H9 (cell line): ENCODE measurements at places on chromosomes 3 and 15. TPM values are rescaled to one million over a fixed set of nuclear protein-coding genes. Genes with fewer than 3 reads are reported as not detected.

DNA sequence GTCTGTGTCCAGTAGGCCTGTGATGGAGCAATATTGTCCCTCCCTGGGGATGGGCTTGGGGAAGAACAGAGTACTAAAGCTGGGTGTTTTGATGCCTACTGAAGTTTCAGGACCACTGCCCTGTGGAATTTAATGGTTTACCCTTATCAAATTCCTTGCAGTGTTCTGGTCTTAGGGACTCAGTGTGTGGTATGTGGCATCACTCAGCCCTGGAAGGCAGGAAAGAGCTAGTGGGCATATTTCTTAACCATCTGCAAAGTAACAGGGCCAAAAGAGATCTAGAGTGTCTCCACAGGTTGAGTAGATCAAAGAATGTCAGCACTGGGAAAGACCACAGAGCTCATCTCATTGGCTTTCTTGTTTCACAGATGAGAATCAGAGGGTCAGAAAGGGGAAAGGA, 11.8 kb upstream of the SCN10A start:
- no peaks in the 10 kb centered on the region for H3K27me3 ChIP-seq
- no peak overlapping the region for H3K27ac ChIP-seq
- H3K36me3 ChIP-seq, result no peaks in the 10 kb centered on the region

DNA sequence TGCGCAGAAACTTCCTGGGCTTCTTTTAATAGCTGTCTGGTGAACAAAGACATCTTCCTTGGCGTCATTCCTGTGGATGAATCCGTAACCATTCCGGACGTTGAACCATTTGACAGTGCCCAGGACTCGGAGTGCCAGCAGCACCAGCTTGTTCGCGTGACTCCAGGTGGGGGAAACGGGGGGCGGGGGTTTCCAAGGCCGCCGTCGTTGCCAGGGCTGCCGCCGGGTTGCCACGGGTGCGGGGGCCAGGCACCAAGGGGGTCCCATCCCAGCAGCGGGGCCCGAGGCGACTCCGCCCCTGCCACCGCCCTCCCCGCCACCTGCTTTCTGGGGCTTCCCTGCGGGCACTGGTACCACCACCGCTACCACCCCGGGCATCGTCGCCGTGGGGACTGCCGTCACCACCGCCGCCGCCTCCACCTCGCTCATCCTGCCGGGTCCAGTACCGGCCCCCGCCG, 22.8 kb downstream of the RGMA start:
- peaks cover 23% of the 10 kb centered on the region for H3K4me1 ChIP-seq
- no peaks in the 10 kb centered on the region for H3K27me3 ChIP-seq
- no peak for DNase-seq
- H3K4me3 ChIP-seq, result no peak overlapping the region

DNA sequence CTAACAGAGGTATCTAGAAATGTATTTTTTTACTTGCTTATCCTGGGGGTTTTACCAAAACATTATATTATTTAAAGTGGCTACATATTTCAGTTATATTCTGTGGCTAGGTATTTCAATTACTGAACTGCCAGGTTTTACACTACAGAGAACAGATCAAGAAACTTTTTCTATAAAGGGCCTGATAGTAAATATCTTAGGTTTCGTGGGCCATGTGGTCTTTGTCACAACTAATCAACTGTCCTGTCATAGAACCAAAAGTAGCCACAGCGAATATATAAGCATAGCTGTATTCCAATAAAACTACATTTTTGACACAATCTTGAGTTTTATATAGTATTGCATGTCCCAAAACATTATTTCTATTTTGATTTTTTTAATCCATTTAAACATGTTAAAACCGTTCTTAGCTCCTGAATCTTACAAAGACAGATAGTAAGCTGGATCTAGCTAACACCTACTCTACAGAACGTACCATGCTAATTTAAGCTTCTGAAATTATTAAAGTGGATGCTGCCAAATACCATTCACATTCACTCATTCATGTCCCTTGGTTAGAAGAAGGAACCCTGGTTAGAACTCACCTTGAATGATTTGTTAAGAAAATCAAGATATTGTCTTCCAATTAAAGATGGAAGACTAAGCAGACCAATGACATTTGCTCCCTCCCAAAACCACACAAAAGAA, 118.2 kb upstream of the TGFBR2 start:
- no peak overlapping the region for H3K4me3 ChIP-seq
- no peak for DNase-seq
- H3K27ac ChIP-seq, result no peak overlapping the region

DNA sequence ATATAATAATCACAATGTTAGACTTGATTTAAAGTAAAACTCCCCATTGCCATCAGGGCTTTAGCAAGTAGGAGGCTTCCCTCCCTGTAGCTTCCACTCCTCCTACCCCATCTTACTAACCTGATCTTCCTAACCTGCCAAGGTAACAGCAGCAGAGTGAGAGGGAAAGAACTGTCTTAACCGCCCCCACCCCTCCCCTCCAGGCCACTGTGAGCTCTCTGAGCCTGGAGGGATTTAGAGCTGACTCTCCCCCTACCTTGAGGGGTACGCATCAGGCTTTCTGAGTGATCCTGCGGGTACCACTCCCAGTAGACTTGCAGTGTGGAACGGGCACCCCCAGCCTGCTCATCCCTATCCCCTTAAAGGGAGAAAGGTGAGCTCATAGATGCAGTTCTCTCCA, 11.4 kb upstream of the PRSS50 start:
- H3K4me1 ChIP-seq, result no peaks in the 10 kb centered on the region; the same call in none of the 2 replicates

ZNF660 gene
- total RNA-seq, result 16.4 and 18.7 TPM in 2 replicates

LNP1 gene
- 4.1 and 4.2 TPM in 2 replicates for total RNA-seq

- no peak overlapping the region for H3K4me3 ChIP-seq
- H3K27me3 ChIP-seq, result no peaks in the 10 kb centered on the region
- DNase-seq, result no peak
- H3K4me1 ChIP-seq, result no peaks in the 10 kb centered on the region
- H3K36me3 ChIP-seq, result no peaks in the 10 kb centered on the region
These were observed 428.8 kb upstream of the TPRG1 start for GRCh38 chr3:188742755-188743550.

THSD4 gene
- total RNA-seq, result 5.5 and 5.7 TPM in 2 replicates

DNA sequence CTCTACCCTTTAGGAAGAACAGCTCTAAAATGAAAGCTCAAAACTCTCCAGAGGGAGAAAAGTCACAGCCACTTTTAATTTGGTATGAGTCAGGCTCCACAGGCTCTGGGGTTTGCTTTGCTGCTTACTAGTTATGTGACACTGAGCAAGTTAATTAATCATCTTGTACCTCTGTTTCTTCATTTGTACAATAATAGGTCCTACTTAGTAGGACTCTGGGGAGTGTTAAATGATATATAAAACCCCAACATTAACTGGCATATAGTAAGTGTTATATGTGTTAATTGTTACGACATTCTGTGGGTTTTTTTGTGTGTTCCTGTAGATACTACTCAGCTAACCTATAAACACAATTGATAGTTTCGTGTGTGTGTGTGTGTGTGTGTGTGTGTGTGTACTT, 6.6 kb downstream of the ACKR2 start:
- no peak overlapping the region for H3K27ac ChIP-seq
- no peaks in the 10 kb centered on the region for H3K27me3 ChIP-seq
- no peaks in the 10 kb centered on the region; the same call in 1 of the 2 replicates for H3K4me1 ChIP-seq

DNA sequence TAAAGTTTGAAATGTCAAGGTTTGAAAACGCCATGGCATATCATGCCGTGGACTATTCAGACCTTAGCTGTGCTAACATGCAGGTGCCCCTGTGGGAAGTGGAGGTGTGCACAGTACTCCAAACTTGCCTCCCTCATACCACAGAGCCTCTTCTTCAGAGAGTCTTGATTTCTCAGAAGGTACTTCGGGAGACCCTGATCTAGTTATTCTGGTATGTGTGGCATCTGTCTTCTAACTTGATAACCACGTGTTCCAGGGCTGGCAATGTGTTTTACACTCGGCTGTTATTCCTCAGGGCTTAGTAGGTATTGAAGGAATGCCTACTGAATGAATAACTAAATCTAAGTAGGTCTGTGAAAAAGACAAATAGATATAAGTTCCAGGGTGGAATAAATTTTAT, 309.9 kb downstream of the CLSTN2 start:
- H3K4me3 ChIP-seq, result no peak overlapping the region
- H3K27ac ChIP-seq, result no peak overlapping the region
- no peaks in the 10 kb centered on the region for H3K36me3 ChIP-seq
- H3K27me3 ChIP-seq, result no peaks in the 10 kb centered on the region
- 0 out of 2 replicates have a peak, but pooled peaks cover 4% of the 10 kb centered on the region for H3K4me1 ChIP-seq
- DNase-seq, result no peak

GRCh38 chr3:52844290-52844975, 9.6 kb upstream of the MUSTN1 start:
- H3K36me3 ChIP-seq, result peaks cover 29% of the 10 kb centered on the region
- no peaks in the 10 kb centered on the region for H3K4me1 ChIP-seq
- no peak overlapping the region for H3K4me3 ChIP-seq
- H3K27ac ChIP-seq, result no peak overlapping the region
- no peaks in the 10 kb centered on the region for H3K27me3 ChIP-seq

GRCh38 chr3:44353355-44353924, 14.9 kb downstream of the TCAIM start:
- no peak for DNase-seq
- peaks cover 4% of the 10 kb centered on the region; the same call in 2 of the 3 replicates for H3K36me3 ChIP-seq
- H3K4me3 ChIP-seq, result no peak overlapping the region
- no peak overlapping the region for H3K27ac ChIP-seq

- no peak for DNase-seq
- peaks cover 2% of the 10 kb centered on the region; the same call in 1 of the 2 replicates for H3K4me1 ChIP-seq
- no peak overlapping the region for H3K4me3 ChIP-seq
- peaks cover 4% of the 10 kb centered on the region; the same call in 1 of the 3 replicates for H3K36me3 ChIP-seq
- H3K27ac ChIP-seq, result no peak overlapping the region
These were observed 44.2 kb upstream of the ZBTB38 start for GRCh38 chr3:141323936-141324704.

SCAMP5 gene
- total RNA-seq, result 45.8 and 47.8 TPM in 2 replicates

TOP2B gene
- total RNA-seq, result 170 and 181 TPM in 2 replicates

DNA sequence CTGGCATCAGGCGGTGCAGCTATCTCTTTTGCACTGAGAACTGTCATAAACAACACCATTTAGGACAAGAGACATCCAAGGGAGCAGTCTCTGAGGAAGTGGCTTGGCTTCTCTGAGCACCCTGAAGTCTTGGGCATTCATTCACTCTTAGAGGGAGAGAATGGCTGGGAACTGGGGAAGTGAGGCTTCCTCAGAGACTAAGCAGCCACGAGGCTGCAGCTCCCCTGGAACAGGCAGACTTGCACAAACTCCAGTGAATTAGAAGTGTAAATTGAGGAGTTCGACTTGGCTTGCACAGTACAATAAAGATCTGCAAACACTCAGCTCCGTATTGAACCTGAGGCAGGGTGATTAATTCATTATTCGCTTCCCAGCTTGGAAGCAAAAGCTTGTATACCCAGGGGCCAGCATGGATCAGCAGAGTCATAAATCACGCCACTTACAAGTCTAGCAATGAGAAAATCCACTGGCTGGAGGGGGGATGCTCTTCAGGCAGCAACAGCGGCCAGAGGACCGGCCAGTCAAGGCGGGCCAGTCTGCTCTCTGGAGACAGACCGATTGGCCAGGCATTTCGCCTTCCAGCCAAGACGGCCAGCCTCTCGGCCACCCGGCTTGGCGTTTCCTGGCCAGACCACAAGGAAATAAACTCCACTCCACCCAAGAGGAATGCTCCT, 118.8 kb upstream of the ADPGK start:
- no peak overlapping the region for H3K27ac ChIP-seq
- no peak for DNase-seq
- no peaks in the 10 kb centered on the region for H3K4me1 ChIP-seq
- H3K4me3 ChIP-seq, result no peak overlapping the region
- H3K36me3 ChIP-seq, result no peaks in the 10 kb centered on the region
- peaks cover 2% of the 10 kb centered on the region; the same call in 1 of the 2 replicates for H3K27me3 ChIP-seq

GRCh38 chr3:149532489-149533180, 58.1 kb downstream of the TM4SF4 start:
- H3K4me1 ChIP-seq, result peaks cover 2% of the 10 kb centered on the region; the same call in 1 of the 2 replicates
- H3K27ac ChIP-seq, result no peak overlapping the region
- no peak for DNase-seq
- no peaks in the 10 kb centered on the region for H3K36me3 ChIP-seq
- no peak overlapping the region for H3K4me3 ChIP-seq

SHC4 gene
- total RNA-seq, result 0.26 and 0.55 TPM in 2 replicates

DNA sequence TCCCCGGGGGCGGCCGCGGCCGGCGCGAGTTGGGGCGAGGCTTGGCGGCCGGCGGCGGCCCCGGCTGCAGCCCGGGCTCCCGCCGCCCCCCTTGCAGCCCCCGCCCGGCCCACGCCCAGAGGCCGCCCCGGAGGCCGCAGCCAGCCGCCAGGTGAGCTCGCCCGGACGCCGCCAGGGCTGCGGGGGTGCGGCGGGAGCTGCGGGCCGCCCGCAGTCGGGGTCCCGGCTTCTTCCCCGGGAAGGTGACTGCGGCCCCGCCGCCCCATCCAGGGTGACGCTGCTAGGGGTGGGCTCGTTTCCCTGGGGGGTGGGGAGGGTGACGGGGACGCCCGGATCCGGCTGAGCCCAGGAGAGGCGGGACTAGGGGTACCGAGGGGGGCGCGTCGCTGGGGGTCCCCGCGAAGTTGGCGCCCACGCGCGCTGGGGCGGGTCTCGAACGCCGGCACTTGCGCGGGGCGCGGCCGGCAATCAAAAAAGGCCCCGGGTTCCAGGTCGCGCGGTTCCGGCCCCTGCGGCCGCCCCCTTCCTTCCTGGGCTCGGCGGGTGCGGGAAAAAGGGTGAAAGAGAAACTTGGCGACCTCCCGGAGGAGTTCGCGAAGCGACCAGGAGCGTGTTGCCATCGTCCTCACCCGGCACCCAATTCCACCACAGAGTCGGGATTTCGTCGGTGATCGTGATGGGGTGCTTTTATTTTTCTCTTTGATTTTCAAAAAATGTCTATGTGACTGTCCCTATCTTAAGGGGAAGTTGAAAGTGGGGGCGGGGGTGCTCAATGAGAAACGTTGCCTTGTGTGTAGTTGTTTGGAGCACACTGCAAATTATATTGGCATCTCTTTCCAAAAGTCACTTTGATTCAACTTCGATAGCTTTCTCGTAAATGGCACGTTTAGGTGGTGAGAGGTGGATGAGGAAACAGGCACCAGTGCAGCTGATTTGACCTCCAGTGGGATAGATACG, 619 bp downstream of the ATXN7 start:
- no peaks in the 10 kb centered on the region for H3K4me1 ChIP-seq
- peaks cover 19% of the 10 kb centered on the region for H3K36me3 ChIP-seq
- peak overlapping the region; percentile 87 for H3K4me3 ChIP-seq
- no peak for DNase-seq
- H3K27me3 ChIP-seq, result no peaks in the 10 kb centered on the region
- no peak overlapping the region for H3K27ac ChIP-seq

STRIT1 gene
- total RNA-seq, result 0.26 TPM in 1 of 2 replicates, not detected in the other

- no peaks in the 10 kb centered on the region; the same call in 1 of the 2 replicates for H3K4me1 ChIP-seq
- H3K4me3 ChIP-seq, result no peak overlapping the region; the same call in 2 of the 3 replicates
- H3K27ac ChIP-seq, result no peak overlapping the region
- H3K36me3 ChIP-seq, result no peaks in the 10 kb centered on the region
These were observed 89.0 kb downstream of the BDH1 start for GRCh38 chr3:197466586-197467399.

GRCh38 chr15:56261854-56262509, 18.3 kb upstream of the RFX7 start:
- no peaks in the 10 kb centered on the region for H3K4me1 ChIP-seq
- no peaks in the 10 kb centered on the region for H3K27me3 ChIP-seq
- DNase-seq, result no peak
- H3K4me3 ChIP-seq, result no peak overlapping the region
- no peaks in the 10 kb centered on the region; the same call in 1 of the 2 replicates for H3K36me3 ChIP-seq

MAP1A gene
- total RNA-seq, result 2.5 TPM in 2 replicates

- DNase-seq, result no peak
- H3K36me3 ChIP-seq, result no peaks in the 10 kb centered on the region
- no peak overlapping the region for H3K27ac ChIP-seq
- no peaks in the 10 kb centered on the region for H3K4me1 ChIP-seq
- no peak overlapping the region for H3K4me3 ChIP-seq
- H3K27me3 ChIP-seq, result no peaks in the 10 kb centered on the region
These were observed 177.9 kb upstream of the DPH6 start for GRCh38 chr15:35723852-35724251.
